Cerebellar nuclear complex (tissue), 1 donor: ENCODE measurements at places on chromosomes 4 and X.

- DNase-seq: no peak
Observed at GRCh38 chrX:4118666-4119530, 405.4 kb upstream of the PRKX start.

DNA sequence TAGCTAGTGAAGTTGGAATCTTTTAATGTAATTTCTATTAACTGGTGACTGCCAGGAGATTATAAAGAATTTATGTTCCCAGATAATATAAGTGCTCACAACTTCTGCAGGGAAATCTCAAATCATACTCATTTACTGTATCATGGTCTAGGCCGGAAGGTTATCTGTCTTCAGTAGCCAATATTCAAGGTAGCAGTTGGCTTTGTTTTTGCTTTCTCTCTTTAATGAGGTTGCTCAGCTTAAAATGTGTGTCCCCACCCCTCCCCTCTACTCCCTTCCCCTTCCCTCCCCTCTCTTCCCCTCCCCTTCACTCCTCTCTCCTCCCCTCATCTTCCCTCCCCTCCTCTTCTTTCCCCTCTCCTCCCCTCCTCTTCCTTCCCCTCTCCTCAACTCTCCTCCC, 117.6 kb downstream of the HPGD start:
- DNase-seq: no peak

GRCh38 chr4:185304944-185305690, 90.6 kb downstream of the LRP2BP start:
- no peak for DNase-seq

GRCh38 chr4:139553751-139554641, 2.0 kb downstream of the SETD7 start:
- DNase-seq: no peak

GRCh38 chr4:135382280-135382959, 1180.8 kb upstream of the PABPC4L start:
- DNase-seq: no peak

GRCh38 chr4:87365348-87365747, 25.6 kb downstream of the HSD17B11 start:
- no peak for DNase-seq

GRCh38 chr4:129146639-129147038, 50.7 kb downstream of the C4orf33 start:
- no peak for DNase-seq

- no peak for DNase-seq
Observed at GRCh38 chr4:7486101-7486500, 51.4 kb upstream of the PSAPL1 start.

DNA sequence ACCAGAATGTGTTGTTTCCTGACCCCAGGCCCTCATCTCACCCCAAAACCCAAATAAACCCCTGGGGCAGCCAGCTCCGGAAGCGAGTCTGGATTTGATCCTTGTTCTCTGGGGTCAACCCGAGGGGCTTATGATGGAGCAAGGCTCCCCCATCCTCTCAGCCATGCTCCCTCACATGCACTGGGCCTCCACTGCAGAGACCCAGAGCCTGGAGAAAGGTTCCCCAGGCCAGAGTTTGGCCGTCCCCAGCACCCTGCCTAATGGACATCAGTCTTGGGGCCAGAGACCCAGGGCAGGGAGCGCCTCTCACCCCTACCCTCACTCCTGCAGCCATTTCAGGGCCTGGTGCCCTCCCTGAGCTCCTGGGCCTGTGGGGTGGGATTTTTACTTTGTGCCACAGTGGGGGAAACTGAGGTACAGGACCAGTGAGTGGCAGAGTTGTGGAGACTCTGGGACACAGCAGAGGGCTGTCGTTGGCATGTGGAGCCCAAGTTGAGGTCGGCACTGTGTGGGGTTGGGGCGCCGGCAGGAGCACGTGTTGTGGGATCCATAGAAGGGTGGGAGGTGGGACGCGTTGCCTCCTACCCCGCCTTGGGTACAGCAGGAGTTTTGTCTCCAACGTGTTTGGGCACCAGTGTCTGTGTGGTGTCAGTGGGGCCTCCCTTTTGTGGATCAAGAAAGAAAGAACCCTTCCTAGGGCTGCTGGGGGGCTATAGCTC, 3.6 kb downstream of the FGFR3 start:
- DNase-seq: no peak

GRCh38 chr4:38605753-38606586, 58.0 kb upstream of the KLF3 start:
- no peak for DNase-seq

DNA sequence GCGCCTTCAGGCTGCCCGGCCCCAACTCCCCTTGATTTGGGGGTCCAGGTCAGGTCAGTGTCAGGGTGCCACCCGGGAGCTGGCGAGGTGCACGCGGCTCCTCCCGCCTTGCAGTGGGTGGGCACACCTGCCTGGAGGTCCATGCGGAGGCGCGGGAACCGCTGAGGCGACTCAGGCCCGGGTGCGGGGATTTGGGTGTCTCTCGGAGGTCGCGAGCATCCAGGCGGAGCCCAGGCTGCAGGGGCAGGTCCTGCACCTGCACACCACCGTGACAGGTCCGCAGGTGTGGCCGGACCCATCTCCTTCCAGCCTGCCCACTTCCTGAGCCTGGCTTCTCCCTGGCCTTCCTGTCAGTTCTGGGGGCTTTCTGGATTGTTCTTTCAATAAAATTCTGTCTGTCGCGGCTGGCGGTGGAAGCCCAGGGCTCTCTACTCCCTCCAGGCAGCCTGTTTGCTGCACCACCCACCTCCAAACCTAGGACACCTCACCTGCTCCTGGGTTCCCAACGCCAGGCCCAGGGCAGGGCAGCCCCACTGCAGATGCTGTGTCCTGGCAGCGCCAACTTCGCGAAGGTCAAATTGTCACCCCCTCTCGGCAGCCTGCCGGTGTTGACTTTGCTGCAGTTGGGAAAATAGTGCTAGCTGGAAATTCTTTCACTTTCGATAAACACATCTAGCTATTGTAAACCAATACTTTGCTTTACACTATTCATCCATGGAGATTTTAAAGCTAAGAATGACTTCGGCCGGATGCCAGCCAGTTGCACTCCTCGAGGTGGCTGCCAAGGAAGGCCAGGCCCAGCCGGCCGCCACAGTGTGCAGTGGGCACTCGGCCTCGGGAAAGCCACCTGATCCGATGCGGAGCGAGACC, 35.9 kb downstream of the FGFRL1 start:
- DNase-seq: no peak

DNA sequence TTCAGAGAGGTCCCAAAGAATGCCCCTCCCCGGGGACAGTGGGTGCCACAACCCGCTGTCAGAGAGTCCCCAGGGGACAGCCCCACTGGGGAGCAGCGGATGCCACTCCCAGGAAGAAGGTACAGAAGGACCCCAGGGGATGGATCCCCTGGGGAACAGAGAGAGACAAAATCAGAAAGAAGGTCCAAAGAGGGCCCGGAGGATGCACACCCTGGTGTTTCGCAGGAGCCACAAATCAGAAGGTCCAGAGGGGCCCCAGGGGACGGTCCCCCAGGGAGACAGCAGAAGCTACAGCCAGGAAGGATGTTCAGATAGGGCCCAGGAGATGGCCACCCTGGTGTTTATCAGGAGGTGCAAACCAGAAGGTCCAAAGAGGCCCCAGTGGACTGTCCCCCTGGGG, 1.4 kb downstream of the TEX13D start:
- DNase-seq: no peak

GRCh38 chrX:80229626-80230025, 190.6 kb upstream of the TENT5D start:
- no peak for DNase-seq

- DNase-seq: no peak
Observed at GRCh38 chrX:150459196-150459595, 96.1 kb downstream of the MAMLD1 start.

GRCh38 chr4:110953898-110954297, 331.0 kb upstream of the PITX2 start:
- DNase-seq: no peak

DNA sequence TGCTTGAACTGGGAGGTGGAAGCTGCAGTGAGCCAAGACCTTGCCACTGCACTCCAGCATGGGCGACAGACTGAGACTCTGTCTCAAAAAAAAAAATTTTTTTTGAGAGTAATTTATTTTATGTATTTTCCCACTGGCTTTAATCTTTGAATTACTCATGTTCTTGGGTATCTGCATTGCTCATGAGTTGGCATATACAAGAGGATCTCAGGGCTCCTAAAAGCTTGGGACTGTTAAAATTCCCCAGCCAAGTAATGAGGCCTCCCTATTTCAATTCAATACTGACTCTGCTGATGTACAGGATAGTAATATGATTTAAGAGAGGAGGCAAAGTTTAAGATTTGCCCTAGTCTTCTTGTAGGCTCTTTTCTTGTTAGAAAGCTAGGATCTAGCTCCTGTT, 6.2 kb downstream of the IL21 start:
- no peak for DNase-seq

- DNase-seq: no peak
Observed at GRCh38 chr4:109435635-109436034, 2.0 kb downstream of the SEC24B start.

- DNase-seq: no peak
Observed at GRCh38 chrX:24658421-24658820, 11.3 kb upstream of the PCYT1B start.

- no peak for DNase-seq
Observed at GRCh38 chr4:169102026-169102425, 92.0 kb upstream of the CBR4 start.

- DNase-seq: no peak
Observed at GRCh38 chr4:85147481-85148076, 181.1 kb upstream of the WDFY3 start.

GRCh38 chr4:148166132-148166591, 276.1 kb downstream of the NR3C2 start:
- DNase-seq: no peak

DNA sequence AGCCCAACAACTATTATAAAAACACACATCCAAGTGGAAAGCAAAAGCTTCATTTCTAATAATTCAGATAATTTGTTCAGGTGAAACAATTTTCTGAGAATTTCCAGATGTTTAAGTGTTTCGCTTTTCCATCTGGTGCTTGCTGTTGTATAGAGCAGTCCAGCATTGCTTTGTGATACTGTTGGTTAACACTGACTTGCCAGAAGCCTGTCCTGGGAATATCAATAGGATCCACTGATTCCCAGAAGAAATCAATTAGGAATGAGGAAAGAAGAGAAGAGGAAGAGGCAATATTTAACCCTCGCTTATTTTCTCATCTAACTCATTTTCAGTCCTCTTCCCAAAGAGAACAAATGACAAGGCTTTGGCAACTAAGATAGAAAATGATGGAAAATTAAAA, 94.9 kb upstream of the DDIT4L start:
- DNase-seq: no peak

GRCh38 chr4:70739496-70740337, 18.0 kb downstream of the RUFY3 start:
- DNase-seq: no peak

GRCh38 chrX:118360429-118361125, 14.7 kb downstream of the WDR44 start:
- DNase-seq: no peak

- no peak for DNase-seq
Observed at GRCh38 chr4:3017504-3017903, 54.1 kb downstream of the GRK4 start.

DNA sequence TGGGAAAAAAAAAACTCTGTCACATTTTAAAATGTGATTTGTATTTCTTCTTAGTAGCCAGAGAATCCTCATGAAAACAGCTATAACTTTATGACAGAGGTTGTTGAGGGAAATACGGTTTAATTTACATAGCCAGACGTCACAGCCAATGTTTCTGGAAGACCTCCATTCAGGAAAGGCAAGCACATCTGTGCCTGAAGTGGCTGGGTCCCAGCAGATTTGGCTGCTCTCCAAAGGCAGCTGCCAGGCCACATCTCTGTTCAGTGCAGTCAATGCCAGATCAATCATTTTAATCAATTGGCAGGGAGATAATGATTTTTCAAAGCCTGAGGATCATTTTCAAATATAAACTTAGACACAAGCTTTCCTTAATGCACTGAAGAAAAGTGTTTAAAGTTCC, 86.5 kb upstream of the ZIC3 start:
- DNase-seq: no peak

- DNase-seq: no peak
Observed at GRCh38 chr4:108094923-108095482, 73.7 kb downstream of the LEF1 start.

GRCh38 chr4:93469560-93469959, 359.0 kb upstream of the ATOH1 start:
- DNase-seq: no peak

DNA sequence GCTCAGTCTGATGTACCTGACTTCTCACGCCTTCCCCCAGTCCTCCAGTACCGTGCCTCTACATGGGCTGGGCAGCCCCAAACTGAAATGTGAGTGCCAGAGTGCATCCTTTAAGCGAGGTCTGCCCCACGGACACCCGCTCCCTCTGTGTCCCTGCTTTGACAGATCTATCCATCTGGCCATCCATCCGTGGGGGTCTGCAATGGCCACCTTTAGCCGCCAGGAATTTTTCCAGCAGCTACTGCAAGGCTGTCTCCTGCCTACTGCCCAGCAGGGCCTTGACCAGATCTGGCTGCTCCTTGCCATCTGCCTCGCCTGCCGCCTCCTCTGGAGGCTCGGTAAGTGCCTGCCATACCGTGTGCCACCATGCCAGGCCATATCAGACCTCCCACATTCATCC, 827 bp downstream of the PORCN start:
- no peak for DNase-seq

DNA sequence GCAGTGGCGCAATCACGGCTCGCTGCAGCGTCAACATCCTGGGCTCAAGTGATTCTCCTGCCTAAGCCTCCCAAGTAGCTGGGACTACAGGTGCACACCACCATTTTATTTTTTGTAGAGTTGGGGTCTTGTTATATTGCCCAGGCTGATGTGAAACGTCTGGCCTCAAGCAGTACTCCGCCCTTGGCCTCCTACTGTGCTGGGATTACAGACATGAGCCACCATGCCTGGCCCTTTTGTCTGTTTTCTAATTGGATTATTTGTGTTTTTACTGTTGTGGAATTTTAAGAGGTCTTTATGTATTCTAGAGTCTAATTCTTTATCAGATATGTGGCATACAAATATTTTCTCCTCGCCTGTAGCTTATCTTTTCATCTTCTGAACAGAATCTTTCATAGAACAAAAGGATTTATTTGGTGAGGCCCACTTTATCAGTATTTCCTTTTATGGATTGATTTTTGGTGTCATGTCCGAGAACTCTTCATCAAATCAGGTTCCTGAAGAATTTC, 18.9 kb downstream of the PLS3 start:
- no peak for DNase-seq

DNA sequence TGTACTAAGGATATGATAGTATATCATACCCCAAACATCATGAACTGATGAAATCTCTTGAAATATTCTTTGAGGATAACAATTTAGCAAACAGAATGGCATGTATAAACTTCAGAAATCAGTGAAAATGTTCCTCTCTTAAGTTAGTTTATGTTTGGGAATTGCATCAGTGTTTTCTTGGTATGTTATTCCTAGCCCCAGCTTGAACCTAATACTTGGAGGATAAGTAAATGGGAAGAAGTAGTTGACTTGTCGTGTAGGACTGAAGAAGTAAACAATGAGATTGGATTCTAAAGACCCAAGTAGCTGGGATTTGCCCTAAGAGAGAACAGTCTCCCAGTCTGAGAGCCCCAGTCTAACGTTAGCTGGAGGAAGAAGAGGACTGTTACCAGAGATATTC, 355.7 kb downstream of the GALNTL6 start:
- no peak for DNase-seq

GRCh38 chrX:6384371-6384770, 150.5 kb downstream of the VCX3A start:
- no peak for DNase-seq
